CD8-positive, alpha-beta T cell (primary cell): ENCODE measurements at places on chromosomes 13 and 19.

DNA sequence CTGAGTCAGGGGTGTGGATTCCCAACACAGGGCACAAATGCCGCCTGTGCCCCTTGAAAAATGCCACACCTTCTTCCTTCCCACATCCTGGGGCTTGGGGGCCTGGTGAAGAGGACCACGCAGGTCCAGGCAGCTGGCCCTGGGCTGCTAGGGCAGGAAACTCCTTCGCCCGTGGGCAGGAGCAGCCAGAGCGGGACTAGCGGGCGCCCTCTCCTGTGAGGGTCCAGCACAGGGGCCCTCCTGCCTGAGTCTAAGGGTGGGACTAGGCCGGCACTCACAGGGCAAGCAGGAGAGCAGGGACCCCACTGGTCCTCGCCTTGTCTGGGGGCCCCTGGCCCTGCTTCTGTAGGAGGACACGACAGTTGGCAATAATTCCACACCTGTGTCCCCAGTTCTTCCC is 7.5 kb upstream of the CEBPA start:
- DNase-seq, result no peak

DNA sequence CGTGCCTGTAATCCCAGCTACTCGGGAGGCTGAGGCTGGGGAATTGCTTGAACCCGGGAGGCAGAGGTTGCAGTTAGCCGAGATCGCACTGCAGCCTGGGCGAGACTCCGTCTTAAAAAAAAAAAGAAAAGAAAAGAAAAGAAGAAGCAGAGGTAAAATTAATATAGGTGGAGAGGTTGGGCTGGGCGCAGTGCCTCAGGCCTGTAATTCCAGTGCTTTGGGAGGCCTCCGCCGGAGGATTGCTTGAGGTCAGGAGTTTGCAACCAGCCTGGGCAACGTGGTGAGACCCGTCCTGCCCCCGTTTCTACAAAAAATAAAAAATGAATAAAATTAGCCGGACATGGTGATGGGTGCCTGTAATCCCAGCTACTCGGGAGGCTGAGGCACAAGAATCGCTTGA is 912 bp upstream of the TUBA3C start:
- DNase-seq, result no peak

GRCh38 chr19:10044390-10044789 is 31.1 kb downstream of the RDH8 start:
- DNase-seq, result no peak

DNA sequence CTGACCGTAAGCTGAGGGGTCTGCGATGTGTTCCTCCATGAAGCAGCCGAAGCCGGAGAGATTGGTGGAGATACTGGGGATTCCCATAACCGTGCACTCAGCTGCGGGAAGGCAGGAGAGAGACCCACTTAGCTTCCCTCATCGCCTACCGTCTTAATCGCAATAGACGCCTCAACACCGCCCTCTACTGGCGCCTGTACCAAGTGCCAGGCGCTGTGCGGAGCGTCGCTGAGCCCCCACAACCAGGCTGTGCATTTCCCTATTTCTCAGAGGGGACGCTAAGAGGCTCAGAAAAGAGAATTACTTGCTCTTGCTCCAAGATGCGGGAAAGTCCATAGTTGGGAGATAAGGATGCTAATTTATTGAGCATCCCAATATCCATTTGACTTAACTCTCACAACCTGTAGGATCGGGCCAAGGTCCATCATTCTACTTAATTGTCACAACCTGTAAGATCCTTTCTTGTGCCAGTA is 5.8 kb downstream of the FTL start:
- peak; percentile 67 for DNase-seq

- DNase-seq, result no peak
Measured at GRCh38 chr13:34671137-34671536, 270.9 kb upstream of the NBEA start.

DNA sequence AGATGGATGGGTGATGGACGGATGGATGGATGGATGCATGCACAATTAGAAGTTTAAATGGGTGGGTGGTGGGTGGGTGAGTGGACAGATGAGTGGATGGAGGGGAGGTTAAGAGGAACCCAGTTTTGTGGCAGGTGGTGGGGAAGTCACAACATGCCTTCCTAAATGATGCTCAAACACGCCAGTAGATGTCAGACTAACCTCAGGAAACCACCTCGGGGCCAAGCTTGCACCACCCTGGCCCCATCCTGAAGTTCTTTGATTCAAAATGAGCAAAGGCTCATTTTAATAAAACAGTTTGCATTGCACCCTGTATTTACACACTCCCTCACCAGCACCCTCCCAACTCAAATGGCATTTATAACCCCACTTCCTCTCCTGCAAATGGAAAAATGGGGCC is 91.4 kb upstream of the CACNA1A start:
- peak; percentile 17 for DNase-seq

DNA sequence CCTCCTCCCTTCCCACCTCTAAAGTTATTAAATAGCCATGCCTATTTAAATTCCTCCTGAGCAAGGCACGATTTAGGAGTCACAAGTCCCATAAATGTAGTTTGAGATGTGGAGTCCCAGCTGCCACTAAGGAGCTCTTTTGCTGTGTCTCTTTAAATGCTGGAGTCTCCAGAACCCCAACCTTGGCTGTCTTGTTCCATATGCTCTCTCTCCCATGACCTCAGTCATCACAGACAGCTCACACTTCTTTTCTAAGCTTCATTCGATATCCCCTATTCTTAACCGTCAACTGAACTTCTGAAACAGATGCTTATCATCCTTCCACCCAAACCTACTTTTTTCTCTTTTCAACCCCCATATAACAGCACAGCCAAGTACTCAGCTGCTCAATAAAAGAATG is 197.1 kb downstream of the VWA8 start:
- no peak for DNase-seq

GRCh38 chr19:47421844-47422395 is 2.6 kb upstream of the MEIS3 start:
- no peak for DNase-seq

GRCh38 chr19:4173479-4174212 is 8.7 kb downstream of the SIRT6 start:
- no peak for DNase-seq

DNA sequence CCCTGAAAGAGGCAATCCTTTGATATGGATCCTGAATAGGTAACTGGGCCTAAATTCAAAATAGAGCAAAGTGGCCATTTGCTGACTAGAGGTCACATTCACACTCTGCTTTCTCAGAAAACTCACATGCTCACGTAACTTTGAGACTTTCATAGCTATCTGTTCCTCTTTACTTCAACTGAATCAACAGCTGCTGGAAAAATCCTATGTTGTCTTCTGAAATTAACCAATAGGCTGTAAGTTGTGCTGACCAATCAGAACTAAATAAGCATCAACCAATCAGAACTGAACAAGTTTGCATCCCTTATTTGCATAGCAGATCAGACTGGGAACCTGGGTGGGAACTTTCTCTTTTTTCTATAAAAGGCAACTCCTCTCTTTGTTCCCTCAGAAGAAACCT is 24.0 kb upstream of the TBC1D4 start:
- DNase-seq, result no peak

DNA sequence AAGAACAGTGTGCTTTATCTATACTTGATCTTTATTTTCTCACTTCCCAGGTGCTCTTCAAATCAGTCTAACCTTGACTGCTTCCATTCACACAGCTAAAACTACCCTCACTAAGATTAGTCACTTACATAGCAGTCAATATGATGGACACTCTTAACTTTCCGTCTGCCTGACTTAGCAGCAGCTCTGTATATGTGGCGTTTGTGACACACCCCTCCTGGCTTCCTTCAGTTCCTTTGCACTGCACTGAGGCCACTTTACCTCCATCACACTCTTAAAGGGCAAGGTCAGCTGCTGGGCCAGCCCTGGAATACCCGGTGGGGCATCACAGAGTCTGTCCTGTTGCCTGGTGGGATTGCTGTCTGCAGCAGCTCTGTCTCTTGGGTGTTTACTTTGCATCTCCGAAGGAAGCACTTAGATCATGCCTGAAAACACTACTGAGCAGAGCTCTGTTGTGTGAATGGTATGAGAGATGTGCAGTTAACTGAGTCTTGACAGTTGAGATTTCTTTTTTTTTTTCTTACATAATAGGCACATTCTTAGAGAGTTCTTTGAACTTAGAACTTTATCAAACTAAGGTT is 35.6 kb upstream of the IL17D start:
- DNase-seq, result no peak

- DNase-seq, result no peak
Measured at GRCh38 chr19:18765224-18765623, 25.9 kb downstream of the COMP start.

GRCh38 chr13:40466272-40466671 is 200.2 kb downstream of the FOXO1 start:
- DNase-seq, result no peak

DNA sequence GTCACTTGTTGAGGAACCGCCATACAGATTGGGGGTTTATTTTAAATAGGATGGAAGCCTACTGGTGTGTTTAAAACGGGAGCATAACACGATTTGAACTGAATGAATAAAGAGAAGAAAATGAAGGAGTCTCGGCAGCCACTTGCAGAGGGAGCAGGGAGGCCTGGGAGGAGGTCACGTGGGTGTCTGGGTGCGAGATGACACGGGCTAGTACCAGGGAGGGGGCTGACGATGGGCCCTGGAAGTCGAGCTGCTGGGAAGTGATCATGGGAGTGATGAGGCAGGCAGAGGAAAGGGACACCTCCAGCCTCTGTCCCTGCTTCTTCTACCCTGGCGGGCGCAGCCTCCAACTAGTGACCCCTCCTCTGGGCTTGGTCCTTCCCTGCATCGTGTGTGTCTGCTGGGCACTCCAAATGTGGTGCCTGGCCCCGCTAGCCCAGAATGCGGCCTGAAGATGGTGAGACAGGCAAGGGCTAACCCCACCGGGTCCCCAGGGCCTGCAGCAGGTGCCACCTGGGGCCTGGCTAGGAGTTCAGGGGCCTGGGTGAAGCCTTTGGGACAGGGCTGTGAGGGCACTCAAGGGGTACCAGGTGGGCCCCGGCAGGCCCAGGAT is 35.5 kb downstream of the CRTC1 start:
- DNase-seq, result no peak

DNA sequence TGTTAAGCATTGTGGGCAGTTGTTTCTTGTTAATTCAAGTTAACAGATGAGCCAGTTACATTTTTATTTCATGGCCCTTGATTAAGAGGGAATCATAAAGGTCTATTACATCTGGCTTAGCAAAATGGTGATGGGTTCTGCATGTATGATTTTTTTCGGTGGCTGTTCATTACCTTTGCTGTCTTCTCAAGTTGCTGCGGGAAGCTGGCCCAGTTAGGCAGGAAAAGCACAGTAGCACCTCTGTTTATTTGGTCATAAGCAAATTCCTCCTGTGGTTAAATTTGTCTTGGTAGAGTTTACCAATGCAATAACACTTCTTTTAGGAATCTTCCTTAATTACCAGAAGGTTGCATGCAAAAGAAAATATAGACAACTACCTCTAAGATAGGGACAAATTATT is 104.5 kb downstream of the FRY start:
- DNase-seq, result no peak
